Amniotic stem cell (primary cell): ENCODE measurements at places on chromosomes 4 and X.

DNA sequence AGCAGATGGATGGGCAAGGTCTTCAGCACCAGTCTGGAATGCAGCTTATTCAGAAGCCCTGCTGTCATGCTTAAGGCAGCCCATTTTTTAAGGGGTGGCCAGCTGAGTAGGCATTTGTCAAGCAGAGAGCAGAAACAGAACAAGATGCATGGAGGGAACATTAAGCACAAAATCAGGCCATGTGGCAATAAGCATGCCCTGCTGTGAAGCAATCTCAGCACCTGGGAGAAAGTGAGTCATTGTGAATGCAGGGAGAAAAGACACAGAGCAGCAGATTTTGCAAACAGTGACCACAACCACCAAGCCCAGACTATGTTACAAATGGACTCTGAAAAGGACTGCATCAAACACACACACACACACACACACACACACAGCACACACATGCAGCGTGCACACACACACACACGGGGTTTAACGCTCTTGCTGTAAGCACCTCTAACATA lies 94.1 kb upstream of the GALNT7 start:
- DNase-seq, result no peak

GRCh38 chrX:44401151-44401550 lies 57.7 kb upstream of the EFHC2 start:
- DNase-seq, result no peak

GRCh38 chrX:13389501-13389900 lies 69.6 kb upstream of the ATXN3L start:
- no peak for DNase-seq

- no peak for DNase-seq
Observed at GRCh38 chr4:81180916-81181315, 34.1 kb downstream of the PRKG2 start.

GRCh38 chr4:110867251-110867960 lies 244.5 kb upstream of the PITX2 start:
- no peak for DNase-seq

DNA sequence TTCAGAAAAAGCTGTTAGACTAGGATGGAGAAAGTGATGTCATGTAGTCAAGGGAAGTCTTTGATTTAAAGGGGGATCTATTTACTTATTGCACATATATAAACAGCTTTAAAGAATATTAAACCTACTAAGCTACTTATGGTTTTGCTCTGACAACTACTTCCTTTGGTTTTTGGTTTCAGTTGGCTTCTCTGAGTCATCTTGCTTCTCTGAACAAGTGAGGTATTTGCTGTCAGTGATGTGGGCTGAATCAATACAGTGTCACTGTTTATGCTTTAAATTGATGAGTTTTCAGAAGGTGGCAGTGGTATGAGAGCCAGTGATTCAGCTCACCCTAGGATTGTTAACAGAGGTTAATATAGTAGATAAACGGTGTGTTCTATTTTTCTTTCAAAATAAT lies 75.1 kb downstream of the CEP44 start:
- no peak for DNase-seq

- DNase-seq, result no peak
Observed at GRCh38 chr4:109119852-109120251, 182.6 kb downstream of the COL25A1 start.

GRCh38 chr4:87188048-87188447 lies 32.4 kb downstream of the KLHL8 start:
- DNase-seq, result no peak

DNA sequence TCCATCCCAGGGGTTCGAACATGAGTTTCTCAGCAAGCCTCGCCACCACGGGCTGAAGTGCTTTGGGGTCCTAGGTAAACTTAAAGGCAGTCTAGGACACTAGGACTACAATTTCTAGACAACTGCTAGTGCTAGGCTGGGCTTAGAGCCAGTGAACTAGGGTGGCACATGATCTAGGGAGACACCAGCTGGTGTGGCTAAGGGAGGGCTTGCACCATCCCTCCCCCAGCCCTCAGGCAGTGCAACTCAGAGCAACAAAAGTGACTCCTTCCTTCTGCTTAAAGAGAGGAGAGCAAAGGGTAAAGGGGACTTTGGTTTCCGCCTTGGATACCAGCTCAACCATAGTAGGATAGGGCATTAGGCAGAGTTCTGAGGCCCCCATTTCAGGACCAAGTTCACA lies 162.5 kb upstream of the AFF2 start:
- no peak for DNase-seq

GRCh38 chr4:126748736-126749135 lies 884.0 kb upstream of the INTU start:
- DNase-seq, result no peak

DNA sequence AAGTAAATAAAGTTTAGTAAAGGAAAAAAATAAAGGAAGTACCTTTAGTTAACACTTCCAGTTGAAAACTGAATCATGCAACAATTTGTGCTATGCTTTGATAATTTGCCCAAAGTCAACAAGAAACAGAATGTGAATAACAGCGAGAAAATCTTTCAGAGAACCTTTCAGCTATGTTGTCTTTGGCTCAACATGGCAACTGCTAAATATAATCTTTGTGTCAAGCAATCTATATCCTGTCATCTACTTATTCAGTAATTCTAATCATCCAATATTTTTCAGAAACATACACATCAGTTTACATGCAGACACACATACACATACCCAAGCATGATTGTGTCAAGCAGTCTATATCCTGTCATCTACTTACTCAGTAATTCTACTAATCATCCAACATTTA lies 136.0 kb upstream of the PABPC4L start:
- DNase-seq, result no peak

DNA sequence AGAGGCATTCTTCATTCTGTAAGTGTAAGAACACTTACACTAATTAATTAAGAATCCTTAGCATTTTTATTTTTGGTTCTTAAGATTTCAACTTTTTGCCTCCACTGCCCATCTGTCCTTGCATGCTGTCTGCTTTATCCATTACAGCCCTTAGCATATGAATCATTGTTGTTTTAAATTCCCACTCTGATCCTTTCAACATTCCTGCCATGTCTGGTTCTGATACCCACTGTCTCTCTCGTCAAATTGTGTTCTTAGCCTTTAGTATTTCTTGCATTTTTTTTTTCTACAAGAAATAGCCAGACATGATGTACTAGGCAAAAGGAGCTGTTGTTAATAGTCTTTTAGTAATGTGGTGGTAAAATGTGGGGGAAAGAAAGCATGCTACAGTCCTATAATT lies 1360.0 kb downstream of the TECRL start:
- no peak for DNase-seq

- no peak for DNase-seq
Observed at GRCh38 chr4:183658362-183659028, 490 bp downstream of the RWDD4 start.

GRCh38 chr4:6910340-6910959 lies 824 bp downstream of the TBC1D14 start:
- DNase-seq, result no peak

GRCh38 chr4:146134761-146135445 lies 40.6 kb upstream of the LSM6 start:
- no peak for DNase-seq

- DNase-seq, result no peak
Observed at GRCh38 chr4:62407534-62407933, 1207.4 kb downstream of the ADGRL3 start.

- no peak for DNase-seq
Observed at GRCh38 chr4:113998079-113998478, 18.6 kb upstream of the ARSJ start.

GRCh38 chr4:87232216-87232615 lies 11.8 kb upstream of the KLHL8 start:
- DNase-seq, result no peak

DNA sequence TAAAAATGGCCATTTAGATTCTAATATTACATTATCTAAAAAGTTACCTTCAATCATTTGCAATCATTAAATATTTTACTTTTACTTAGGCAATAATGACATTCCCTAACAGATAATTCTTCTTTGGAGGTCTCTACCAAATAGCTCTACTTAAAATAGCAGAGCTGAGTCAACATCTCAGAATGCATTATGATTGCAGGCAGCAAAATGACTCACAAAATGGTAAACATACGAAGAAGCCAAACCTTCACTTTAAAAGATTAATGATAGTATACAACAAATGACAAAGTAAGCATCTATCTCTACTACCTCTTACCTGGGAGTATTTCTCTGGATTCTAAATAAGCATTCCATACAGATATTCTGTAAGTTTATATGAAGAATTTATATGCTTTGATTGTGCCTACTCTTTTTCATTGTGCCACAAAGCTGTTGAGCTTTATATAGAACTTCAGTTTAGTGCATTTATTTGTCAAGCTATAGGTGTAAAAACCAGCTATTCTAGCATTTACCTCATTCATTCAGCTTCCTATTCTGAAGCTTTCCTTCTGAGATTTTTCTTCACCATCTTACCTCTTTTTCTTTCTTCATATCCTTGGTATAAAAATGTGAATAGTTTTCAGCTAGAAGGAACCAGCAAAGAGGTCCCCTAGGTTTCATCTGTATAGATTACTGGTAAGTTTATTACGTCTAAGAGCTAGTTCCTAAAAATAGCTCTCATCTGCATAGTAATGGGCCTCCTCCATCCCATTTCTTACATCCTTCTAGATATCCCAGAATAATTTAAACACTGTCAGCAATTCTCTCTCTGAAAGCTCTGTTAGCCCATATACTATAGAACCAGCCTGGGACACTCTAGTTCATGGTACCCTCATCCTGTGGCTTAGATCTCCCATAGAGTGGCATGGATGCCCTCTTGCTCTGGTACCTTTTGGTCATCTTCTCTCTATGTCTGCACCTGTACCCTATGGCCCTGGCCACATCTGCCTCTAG lies 17.2 kb upstream of the SPCS3 start:
- DNase-seq, result peak; percentile 49

DNA sequence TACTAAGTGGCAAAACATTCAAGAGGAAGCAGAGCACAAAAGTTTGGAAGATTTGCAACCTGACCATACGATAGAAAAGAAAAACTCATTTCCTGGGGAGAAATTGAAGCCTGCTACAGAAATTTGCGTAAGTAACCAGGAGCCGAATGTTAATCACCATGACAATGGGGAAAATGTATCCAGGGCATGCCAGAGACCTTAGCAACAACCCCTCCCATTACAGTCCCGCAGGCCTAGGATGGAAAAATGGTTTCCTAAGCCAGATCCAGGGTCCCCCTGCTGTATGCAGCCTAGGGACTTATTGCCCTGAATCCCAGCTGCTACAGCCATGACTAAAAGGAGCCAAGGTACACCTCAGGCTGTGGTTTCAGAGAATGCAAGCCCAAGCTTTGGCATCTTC lies 472.2 kb upstream of the KLHL4 start:
- no peak for DNase-seq

GRCh38 chr4:87807402-87807801 lies 8.0 kb downstream of the IBSP start:
- DNase-seq, result no peak

DNA sequence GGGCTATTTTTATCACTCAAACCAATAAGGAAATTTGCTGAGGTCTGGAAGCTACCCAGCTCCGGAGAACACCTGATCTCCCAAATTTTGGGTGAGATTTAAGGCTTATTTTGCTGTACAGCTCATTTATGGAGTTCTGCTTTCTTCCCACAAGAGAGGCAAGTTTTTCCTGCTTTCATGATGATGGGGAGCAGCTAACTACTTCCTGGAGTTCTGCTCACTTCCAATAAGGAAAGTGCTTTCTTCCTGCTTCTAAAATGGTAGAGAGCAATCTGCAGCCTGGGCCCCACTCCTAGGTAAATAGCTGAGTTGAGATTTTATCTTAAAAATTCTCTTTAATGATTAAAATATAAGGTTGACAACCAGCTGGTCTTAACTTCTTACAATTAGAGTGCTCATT lies 606.0 kb upstream of the HTR2C start:
- no peak for DNase-seq

GRCh38 chr4:38860788-38861424 lies 4.3 kb upstream of the TLR6 start:
- peak; percentile 7 for DNase-seq

DNA sequence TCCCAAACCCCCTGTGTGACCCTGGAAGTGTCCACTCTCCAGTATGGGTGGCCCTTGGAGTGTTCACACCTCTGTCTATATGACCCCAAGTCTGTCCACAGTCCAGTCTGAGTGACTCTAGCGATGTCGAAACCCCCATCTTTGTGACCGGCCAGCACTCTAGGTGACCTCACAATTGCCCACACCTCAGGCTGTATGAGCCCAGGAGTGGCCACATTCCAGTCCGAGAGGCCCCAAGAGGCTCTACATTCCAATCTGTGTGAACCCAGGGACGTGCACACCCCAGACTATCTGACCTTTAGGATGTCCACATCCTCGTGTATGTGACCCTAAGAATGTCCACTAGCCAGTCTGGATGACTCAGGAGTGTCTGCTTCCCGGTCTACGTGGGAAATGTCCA lies 7.3 kb upstream of the GLOD5 start:
- no peak for DNase-seq

GRCh38 chrX:30224536-30224935 lies 5.9 kb upstream of the MAGEB3 start:
- no peak for DNase-seq

DNA sequence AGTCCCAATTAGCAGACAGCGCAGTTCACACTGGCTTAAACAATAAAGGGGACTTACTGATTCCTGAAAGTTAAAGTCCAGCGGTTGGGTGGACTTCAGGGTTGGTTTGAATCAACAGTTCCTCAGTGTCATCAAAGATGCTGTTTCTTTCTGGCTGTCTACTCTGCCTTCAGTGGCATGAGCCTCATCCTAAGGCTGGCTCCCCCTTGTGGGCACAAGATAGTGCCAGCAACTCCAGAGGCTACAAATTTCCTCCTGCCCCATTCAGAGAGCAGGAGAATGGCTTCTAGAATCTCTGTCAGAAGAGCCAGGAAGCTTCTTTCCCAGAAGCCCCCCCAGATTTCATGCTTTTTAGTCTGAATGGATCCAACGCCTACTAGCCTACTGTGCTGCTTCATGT lies 82.4 kb upstream of the MTM1 start:
- peak; percentile 23 for DNase-seq

DNA sequence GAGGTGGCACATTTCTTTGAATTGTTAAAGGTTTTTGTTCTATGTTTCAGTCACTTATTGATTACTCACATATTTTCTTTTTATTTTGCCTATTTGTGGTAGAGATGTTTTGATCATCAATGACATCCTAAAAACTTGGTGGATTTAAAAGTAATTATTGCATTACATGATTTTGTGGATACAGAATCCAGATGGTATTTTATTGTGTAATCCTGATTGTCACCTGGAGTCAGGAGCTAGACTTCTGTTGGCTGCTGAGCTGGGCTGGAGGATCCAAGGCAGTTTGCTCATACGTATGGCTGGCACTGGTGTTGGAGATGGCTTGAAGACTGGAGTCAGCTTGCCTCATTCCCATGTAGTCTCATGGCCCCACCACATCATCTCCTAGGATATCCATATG lies 1009.6 kb upstream of the PCDH7 start:
- no peak for DNase-seq

DNA sequence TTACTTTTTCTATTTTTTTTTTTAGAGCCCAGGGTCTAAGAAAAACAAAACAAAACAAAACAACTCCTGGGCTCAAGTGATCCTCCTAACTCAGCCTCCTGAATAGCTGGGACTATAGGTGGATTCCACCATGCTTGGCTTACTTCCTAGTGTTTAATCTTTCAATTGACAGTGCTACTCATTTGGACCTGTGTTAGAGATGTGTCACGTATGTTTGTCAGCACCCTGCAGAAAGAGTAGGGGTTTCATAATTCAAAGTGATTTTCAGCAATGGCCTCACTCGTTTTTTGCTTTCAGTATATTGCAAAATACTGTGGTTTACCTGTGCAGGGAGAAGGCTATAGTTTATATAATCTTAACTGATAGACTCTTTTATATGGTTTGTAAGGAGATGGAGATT lies 71.6 kb upstream of the TEX13D start:
- DNase-seq, result no peak
